ENCODE measurements at places on chromosomes 4 and X.

GRCh38 chrX:99384594-99385374, 1025.3 kb downstream of the PCDH19 start:
- no peak for DNase-seq

- DNase-seq = peak; percentile 83
Observed at GRCh38 chrX:46770817-46771163, 11.9 kb upstream of the SLC9A7 start.

DNA sequence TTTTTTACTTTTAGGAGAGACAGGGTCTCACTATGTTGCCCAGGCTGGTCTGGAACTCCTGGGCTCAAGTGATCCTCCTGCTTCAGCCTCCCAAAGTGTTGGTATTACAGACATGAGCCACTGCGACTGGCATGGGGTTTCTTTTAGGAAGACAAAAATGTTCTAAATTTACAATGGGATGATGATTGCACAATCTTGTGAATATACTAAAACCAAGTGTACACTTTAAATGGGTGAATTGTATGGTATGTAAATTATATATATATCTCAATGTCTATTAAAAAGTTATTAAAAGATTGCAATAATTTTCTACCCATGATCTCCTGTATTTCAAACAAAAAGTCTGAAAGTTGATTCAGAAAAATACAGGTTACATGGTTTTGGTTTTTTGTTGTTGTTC, 9.1 kb upstream of the MAGIX start:
- DNase-seq = no peak

GRCh38 chr4:119490335-119490734, 138.3 kb downstream of the PDE5A start:
- DNase-seq = peak; percentile 3

- peak; percentile 65 for DNase-seq
Observed at GRCh38 chrX:72269671-72270251, 7.3 kb downstream of the RPS4X start.

GRCh38 chr4:133865612-133866327, 335.8 kb downstream of the PABPC4L start:
- peak; percentile 97 for DNase-seq

DNA sequence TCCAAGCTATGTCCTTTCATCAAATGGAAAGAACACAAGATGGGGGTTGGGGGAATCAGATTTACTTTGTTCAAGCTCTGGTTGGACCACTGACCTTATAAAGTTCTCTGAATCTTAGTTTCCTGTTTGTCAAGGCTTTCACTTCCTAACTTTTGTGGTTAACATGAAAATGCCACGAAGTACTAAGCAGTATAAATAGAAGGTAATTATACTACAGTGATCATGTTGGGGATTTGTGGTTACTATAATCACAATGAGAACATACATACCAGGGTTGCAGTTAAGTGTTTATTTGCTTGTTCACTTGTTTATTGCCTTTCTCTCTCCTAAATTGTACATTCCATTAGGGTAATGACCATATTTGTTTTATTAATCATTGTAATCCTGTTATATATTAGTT, 53.2 kb downstream of the SPRY1 start:
- peak; percentile 32 for DNase-seq

DNA sequence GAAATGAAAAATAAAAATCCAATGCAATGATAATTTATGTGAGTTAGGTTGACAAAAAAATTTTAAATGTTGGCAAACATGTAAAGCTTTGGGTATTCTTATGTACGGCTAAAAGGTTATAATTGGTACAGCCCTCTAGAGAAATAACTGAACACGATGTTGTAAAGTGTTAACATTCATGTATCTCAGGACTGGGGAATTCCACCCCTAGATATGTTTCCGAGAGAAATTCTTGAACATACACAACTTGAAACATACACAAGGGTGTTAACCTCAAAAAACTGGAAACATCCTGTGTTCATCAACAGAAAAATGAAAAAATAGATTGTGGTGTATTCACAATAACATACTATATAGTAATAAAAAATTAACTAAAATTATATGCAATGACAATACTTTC, 91.8 kb downstream of the CHM start:
- DNase-seq = no peak

DNA sequence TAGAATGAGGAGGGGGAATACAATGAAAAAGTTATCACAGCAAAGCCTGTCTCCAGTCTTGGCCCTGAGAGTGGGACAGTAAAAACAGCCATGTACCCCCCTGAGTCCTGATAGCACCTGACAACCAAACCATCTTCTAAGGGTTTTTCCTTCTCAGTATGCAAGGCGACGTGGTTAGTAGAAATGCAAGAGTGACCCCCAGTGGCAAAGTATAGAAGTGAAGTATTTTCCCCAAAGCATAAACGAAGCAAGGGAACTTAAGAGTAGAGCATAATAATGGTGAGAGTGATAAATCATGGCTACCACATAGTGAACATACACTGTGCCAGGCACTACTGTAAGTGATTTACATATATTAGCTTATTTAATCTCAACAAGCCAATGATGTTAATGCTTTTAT, 52.8 kb downstream of the FAM47C start:
- DNase-seq = peak; percentile 30

DNA sequence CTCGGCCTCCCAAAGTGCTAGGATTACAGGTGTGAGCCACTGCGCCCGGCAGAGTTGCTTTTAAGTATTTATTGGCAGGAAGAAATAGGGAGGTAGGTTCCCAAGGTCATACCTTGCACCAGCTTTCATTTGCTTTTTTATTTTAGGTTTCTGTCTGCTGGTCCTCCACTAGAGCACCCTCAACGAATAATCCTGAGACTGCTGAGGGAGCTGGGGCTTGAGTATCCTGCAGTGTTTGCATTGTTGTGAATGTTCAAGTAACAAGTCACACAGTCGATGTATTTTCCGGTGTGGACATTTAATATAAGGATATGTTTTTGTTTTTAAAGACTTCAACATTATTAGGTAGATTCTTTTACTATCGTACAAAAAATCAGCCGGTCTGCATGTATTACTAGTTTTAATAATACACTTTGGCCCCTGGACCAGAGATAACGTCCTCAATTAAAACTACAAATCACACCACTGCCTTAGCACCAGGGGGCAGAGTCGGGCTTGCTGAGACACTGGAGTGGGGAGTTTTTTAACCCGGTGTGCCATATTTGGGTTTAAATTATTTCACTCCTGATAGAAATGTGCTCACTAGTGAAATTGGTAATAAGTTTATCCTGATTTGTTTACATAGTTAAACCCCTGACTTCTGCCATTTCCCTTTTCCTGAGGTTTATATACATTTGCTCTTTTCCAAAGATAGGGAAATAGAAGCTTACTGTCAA, 11.6 kb downstream of the SMIM20 start:
- DNase-seq = no peak

GRCh38 chr4:26077756-26078155, 163.7 kb downstream of the SMIM20 start:
- DNase-seq = no peak

- DNase-seq = no peak
Observed at GRCh38 chrX:117134983-117135382, 672.2 kb upstream of the CT83 start.

- no peak for DNase-seq
Observed at GRCh38 chr4:161486461-161486860, 677.3 kb downstream of the FSTL5 start.

DNA sequence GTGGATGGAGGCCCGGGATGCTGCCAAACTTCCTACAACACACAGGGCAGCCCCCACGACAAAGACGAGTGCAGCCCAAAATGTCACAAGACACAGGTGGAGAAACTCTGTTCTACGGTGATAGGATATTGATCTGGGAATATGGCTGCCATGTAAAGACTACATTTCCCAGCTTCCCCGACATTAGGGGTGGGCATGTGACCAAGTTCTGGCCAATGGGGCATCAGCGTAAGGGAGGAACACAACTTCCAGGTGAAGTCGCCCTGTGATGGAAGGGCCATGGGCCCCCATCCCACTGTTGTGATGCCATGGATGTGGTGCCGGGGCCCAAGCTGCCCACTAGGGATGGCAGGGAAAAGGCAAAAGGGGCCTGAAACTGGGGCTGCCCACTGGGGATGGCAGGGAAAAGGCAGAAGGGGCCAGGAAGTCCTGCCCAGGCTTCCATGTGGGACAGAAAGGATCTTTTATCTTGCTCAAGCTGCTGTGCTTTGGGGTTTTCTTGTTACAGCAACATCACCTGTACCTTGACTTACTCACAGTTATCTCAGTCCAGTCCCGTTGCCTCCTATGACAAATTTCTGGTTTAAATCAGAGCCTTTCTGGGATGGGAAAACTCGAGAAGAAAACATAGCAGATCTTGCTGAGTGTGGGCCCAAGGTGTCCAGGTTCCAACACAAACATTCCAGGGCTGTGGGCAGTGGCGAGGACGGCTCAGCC, 9.7 kb upstream of the ADRA2C start:
- no peak for DNase-seq

DNA sequence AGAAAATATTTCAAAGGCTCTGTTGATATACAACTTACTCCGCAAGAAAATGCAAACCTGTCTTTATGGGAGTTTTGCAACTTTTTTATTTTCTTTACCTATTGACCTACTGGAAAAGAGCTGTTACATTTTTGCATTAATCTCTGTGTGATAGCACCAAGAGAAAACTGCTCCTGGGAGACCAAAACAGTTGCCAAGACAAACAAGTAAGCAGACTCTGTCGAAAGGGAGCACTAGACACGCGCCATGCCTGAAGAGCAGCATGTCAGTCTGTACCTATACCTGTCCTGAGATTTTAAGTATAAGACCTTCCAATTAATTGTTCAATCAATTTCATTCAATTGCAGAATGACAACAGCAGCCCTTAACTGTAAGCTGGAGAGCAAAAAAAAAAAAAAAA, 56.0 kb upstream of the TECRL start:
- DNase-seq = no peak

DNA sequence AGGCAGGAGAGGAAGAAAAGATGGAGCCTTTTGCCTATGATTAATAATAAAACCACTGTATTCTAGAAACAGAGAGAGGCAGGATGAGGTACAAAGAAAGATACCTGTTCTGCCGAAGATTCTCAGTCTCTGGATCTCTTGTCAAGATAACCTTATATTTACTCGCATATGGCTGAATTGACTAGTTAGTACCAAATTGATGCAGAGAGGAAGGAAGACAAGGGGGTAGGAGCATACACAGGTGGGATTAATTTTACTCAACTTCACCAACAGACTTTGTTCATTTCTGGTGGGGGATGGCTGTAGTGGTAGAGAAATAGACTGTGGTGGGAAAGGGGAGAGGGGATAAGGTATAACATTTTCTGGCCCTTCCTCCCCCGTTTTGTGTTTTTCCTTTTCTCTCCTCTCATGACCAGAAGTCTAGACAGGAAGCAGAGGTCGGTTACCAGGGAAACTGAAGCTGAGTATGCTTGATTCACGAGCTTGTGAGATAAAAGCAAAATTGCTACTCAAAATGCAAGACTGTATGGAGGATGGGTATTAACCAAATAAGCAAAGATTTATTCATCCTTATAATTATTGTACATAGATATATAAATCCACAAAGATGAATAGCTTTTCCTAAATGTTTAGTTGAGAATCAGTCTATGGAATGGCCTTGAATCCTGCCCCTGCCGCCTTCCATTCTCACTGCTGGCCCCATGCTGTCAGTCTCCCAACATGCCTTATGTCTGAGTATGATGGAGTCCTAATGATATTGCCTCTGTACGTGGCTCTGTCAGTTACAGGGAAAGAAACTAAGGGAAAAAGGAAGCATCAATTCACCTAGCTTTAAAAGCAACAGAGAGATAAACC, 17.8 kb upstream of the PAGE2B start:
- peak; percentile 11 for DNase-seq

DNA sequence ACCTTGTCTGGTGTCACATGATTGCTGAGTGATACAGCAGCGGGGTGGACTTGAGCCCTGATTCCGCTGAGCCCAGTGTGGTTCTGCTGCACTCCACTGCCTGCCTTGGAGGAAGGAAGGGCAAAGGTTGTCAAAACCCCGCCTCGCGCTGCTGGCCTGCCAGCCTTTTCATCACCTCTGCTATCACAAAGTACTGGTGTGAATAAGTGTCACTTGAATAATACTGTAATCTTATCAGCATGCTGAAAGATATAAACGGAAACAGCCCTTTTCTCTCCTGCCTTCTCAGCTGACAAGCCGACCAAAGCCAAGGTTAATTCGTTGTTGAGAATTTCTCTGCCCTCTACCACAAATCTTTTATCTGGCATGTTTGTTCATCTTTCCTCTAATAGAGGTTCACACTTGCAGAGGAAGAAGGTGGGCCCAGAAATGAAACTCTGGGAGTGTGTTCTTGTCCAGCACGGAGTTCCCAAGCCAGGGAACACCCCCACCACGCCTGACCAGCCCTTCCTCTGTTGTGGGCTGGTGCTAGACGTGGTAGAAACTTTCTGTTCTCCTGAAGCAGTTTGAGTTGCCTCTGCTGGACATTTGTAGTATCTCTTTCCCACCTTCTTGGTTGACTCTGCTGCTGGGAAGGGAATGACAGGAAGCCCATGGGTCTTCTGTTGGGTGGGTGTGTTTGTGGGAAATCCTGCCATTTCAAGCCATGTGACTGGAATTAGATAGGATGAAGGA, 21.5 kb downstream of the FHDC1 start:
- DNase-seq = peak; percentile 35

DNA sequence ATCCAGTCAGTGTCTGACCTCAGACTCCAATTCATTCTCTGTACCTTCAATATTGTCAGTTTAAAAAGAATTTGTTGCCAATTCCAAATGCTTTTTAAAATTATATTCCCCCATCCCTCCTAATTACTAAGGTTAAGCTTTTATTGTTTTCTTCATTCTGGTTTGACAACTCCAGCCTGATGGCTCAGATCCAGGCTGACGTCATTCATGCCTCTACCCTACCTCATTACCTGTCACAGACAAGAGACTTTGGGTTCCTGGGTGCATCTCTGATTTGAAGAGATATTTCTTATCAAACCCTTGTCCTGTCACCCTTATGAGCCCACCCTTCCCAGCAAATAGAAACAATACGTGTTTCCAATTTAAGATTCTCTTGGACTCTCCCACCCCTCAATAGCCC, 300.2 kb upstream of the CLNK start:
- DNase-seq = no peak

DNA sequence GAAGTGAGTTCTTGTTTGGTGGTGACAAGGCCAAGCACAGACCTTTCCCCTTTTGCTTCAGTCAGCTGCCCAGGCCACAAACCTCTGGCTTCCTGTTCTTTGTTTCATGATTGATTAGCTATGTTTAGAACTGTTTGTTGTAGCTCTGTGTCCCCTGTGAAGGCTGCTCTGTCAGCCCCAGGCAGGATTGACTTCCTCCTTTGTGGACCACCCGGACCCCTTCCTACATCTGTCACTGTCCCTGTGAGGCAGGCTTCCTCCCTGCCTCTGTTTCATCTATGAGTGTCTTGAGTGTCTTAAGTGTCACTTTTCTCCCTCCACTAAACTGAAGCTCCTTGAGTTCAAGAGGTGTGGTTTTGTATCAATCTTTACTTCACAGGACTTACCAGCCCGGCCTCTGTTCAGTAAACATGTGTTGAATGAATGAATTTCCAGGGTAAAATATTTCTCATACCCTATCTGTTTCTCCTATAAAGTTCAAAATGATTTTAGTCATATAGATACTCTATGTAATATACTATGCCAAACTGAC, 83.5 kb downstream of the ZNF674 start:
- DNase-seq = no peak
